ENCODE measurements at places on chromosomes 12 and 14.

DNA sequence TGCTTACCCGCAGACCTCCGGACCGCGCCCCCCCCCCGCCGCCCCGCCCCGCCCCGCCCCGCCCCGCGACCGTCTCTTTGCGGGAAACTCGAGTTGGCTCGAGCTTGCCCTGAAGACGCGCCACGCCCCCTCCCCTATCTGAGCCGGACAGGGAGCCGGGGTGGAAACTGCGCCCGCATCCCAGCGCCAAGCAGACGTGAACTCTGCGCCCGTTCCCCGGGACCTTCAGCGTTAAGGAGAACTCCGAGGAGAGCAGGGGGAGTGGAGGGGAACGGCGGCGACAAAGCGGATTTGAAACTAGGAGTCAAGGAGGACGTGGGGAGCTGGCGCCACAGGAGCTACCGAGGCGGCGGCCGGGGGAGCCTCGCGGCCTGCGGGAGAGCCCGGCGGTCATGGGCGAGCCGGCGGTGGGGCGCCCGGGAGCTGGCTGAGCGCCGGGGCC lies at the start of gene KCNK13:
TSS of gene KCNK13 (plus strand) at position 310 of the 442 bp plus-strand sequence. CDS start 212 bp downstream, outside the sequence.
- no peak for DNase-seq

DNA sequence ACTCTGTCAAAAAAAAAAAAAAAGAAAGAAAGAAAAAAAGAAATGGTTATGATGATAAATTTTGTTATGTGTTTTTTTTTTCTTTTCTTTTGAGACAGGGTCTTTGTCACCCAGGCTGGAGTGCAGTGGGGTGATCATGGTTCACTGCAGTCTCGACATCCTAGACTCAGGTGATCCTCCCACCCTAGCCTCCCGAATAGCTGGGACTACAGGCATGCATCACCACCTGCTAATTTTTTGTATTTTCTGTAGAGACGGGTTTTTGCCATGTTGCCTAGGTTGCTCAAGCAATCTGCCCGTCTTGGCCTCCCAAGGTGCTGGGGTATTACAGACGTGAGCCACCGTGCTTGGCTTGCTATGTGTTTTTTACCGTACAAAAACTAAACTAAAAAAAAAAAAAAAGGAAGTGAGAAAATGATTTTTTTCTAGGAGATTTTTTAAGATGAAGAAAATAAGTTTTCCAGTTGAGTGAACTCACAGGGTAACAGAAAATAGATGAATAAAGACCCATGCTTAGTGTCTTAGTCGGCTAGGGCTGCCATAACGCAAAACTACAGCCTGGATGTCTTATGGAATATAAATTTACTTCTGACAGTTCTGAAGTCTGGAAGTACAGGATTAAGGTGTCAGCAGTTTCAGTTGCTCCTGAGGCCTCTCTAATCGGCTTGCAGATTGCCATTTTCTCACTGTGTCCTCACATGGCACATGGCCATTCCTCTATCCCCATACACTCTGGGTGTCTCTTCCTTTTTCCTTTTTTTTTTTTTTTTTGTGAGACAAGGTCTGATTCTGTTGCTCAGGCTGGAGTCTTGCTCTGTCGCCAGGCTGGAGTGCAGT lies 13.2 kb upstream of the APOF start:
- no peak for DNase-seq

DNA sequence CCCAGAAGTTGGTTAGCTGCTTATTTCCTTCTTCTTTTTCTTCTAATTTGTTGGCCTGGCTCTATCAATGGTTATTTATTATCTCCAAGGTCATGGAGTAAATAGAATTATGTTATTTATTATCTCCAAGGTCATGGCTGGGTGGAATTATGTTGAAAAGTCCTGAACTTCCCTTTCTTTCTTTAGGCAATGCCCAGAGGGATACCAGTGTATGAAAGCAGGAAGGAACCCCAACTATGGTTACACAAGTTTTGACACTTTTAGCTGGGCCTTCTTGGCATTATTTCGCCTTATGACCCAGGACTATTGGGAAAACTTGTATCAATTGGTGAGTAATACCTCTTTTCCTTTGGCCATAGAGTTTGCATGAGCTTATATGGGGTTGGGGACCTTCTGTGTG lies 111.6 kb downstream of the SCN8A start:
- DNase-seq, result no peak

DNA sequence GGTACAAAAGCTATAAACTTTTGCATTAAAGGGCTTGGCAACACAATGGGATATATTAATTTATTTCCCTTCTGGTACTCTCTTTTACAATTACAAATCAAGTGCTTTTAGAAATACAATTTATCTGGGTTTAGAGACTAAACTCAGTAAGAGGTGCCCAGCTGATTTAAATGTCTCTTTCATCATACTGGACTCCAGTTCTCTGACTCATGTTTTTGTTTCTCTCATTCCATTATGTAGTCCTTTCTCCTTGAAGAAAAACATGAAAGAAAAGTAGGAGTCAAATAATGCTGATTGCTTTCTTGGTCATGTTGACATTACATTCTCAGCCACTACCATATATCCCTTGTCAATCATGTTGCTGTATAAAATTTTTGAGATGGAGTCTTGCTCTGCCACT lies 36.3 kb upstream of the CFL2 start:
- peak; percentile 13 for DNase-seq

DNA sequence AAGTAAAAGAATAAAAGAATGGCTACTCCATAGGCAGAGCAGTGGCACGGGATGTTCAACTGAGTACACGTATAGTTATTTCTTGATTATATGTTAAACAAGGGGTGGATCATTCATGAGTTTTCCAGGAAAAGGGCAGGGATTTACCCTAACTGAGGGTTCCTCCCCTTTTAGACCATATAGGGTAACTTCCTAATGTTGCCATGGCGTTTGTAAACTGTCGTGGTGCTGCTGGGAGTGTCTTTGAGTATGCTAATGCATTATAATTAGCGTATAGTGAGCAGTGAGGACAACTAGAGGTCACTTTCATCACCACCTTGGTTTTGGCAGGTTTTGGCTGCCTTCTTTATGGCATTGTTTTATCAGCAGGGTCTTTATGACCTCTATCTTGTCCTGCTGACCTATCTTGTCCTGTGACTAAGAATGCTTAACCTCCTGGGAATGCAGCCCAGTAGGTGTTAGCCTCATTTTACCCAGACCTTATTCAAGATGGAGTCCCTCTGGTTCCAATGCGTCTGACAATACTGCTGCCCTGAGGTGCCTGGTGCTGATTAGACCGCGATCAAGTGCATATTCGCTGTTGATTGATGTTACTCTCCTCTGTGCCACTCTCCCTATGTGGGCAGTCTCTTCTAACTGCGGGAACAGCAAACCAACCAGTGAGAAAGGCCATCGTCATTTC lies 67.6 kb upstream of the AMN1 start:
- no peak for DNase-seq

GRCh38 chr12:14086838-14087237 lies 105.4 kb upstream of the GRIN2B start:
- DNase-seq, result no peak

DNA sequence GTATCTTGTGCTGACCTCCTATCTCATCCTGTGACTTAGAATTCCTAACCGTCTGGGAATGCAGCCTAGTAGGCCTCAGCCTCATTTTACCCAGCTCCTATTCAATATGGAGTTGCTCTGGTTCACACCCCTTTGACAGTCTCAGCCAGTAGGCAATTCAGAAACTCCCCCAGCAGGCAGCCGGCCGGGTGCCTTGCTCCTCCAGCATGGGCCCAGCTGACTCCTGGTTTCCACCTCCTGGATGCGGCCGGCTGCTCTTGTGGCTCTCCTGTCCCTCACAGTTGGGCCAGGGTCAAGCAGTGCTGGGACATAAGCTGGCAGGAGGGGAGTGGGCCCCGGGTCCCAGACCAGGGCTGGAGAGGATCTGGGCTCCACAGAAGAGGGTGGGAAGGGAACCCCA lies 58.2 kb downstream of the LRRC74A start:
- no peak for DNase-seq

DNA sequence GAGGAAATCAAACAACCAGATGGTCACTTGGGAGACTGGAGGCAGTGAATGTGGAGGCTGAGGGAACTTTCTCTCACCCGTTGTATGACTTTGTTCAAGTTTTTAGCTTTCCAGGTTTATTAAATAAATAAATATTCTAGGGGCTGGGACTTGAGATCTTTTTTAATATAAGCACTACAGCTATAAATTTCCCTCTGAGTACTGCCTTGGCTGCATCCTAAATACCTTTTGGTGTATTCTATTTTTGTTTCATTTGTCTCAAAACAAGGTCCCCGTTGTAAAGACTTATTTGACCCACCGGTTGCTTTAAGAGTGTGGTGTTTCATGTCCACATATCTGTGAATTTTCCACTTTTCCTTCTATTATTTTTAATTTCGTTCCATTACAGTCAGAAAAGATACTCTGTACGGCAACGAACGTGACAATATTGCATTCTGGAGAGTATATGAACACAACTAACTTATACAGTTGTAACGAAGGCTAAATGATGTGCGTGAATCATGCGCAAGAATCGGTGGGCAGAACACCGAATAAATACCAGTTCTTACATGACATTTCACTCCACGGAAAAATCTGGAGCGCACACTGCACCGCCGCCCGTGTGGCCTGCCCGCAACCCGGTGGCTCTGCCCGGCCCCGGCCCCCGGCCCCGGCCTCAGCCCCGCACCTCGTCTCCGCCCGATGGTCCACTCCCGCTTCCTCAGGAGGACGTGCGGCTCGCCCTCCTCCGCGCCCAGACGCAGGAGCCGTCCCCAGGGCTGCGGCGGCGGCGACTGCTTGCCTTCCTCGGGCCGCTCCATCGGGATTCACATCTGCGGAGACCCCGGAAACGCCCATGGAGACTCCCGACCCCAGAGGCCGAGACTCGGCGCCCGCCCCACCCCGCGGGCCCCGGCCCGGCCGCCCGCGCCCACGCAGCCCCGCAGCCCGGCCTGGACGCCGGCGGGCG lies 602 bp downstream of the CHFR start:
- DNase-seq, result peak; percentile 4

DNA sequence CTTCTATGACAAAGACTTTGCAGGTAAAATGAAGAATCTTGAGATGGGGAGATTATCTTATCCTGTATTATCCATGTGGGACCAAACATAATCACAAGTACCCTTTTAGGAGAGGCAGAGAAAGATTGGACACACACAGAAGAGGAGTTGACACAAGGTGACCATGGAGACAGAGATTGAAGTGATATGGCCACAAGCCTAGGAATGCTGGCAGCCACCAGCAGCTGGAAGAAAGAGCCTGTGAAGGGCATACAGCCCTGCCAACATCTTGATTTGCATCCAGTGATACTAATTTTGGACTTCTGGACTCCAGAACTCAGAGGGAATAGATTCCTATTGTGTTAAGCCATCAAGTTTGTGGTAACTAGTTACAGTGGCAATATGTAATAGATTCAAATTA lies 78.1 kb downstream of the RPS29 start:
- DNase-seq, result no peak

DNA sequence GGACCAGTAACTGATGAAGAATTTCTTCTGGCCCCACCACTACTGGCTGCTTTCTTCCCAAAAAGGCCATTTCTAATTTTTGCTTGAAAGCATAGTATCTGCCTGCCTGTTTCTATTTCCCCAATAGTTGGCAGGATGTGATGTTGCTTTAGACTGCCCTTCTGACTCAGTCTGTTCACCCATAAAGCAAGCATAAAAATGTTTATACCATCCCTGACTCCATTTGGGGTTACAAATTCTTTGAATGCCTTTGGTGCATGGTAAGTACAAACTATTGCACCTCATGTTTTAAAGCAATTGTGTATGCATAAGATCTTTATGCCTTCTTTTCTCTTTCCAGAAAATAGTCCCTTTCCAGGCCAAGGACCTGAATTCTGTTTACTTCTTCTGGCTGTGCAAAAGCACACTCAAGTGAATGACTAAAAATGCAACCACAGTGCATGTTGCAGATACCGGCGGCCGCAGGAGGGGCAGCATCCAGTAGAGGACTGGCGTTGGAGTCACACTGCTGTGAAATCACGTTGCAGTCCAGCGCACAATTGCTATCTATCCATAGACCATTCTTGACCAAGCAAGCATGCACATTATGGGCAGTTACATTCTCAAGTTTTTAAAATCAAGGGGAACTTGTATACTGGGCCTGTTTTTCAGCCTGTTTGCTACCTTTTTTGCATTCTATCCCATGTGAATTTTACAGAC lies 82.4 kb downstream of the SLC5A8 start:
- peak; percentile 38 for DNase-seq

- no peak for DNase-seq
Measured at GRCh38 chr12:69321351-69321750, 26.8 kb upstream of the LYZ start.

DNA sequence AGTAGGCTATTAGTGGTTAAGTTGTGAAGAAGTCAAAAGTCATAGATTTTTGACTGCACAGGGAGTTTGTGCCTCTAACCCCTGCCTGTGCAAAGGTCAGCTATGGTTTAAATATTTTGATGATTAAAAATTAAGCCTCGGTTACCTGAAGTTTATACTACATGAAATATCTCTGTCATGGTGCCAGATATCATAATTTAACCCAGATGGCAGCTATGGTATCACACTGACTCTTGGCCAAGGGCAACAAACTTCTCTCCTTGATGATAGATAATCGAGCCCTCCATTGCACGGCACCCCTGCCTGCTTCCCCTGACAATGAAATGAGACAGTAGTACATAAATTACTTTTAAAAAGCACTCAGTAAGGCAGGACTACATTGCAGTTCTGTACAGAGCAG lies 80.8 kb downstream of the SLC35F4 start:
- DNase-seq, result no peak

GRCh38 chr12:103802586-103802886 lies 38.5 kb downstream of the NT5DC3 start:
- no peak for DNase-seq

DNA sequence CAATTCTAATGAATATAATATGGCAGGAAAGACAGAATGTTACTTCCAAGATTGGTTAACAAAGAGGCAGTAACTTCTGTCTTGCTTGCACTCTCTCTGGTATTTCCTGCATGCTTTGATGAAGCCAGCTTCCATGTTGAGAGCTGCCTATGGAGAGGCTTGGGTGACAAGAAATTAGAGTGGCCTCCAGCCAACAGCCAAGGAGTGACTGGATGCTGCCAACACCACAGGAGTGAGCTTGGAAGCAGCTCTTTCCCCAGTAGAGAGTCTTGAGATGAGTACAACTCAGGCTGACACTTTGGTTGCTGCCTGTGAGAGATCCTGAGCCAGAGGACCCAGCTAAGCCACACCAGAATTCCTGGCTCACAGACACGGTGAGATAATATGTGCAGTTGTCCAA lies 183.1 kb downstream of the RMST start:
- no peak for DNase-seq

- DNase-seq, result peak; percentile 81
Measured at GRCh38 chr12:65800937-65801336, 23.3 kb upstream of the HMGA2 start.

All from kidney tubule cell (primary cell).